ENCODE measurements at places on chromosomes 5 and 9.

GRCh38 chr9:109904666-109905065 is 124.7 kb downstream of the PALM2AKAP2 start:
- DNase-seq: no peak

DNA sequence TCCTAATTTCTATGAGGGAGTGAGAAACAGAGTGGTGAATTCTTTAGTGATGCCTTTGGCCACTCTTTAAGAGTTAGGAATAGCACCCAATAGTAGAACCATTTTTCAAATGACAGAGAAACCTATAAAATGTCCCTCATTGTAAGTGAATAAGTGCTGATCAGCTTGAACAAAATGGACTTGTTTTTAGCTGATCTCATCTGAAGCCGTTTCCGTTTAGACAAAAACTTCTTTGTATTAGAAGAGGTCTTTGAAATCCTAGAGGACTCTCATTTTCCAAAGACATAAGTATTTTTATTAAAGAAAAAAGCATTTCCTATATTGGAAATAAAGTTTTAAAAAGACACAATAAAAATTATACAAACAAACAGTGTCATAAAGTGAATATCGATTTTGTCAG is 273.9 kb downstream of the ARHGEF28 start:
- DNase-seq: no peak

DNA sequence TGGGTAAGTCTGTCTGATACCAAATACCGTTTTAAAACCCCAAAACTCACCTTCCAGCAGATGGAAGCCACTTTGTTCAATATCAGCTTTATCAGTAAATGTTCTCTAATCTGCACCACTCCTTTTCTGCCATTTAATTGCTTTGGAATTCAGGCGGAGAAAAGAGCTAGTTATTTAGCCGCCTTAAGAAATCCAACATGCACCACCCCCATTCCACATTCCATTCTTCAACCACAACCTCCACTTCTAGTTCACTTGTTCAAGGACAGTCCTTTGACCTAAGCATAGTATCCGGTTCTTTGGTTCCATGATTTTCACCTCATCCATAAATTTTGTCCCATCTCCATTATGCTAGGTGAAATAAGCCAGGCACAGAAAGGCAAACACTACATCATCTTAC is 240.1 kb downstream of the DNAH5 start:
- no peak for DNase-seq

- DNase-seq: no peak
Measured at GRCh38 chr5:22754155-22754554, 99.0 kb downstream of the CDH12 start.

GRCh38 chr5:59038798-59039295 is 456.0 kb downstream of the RAB3C start:
- no peak for DNase-seq

- DNase-seq: no peak
Measured at GRCh38 chr5:133930061-133930812, 38.2 kb downstream of the C5orf15 start.

DNA sequence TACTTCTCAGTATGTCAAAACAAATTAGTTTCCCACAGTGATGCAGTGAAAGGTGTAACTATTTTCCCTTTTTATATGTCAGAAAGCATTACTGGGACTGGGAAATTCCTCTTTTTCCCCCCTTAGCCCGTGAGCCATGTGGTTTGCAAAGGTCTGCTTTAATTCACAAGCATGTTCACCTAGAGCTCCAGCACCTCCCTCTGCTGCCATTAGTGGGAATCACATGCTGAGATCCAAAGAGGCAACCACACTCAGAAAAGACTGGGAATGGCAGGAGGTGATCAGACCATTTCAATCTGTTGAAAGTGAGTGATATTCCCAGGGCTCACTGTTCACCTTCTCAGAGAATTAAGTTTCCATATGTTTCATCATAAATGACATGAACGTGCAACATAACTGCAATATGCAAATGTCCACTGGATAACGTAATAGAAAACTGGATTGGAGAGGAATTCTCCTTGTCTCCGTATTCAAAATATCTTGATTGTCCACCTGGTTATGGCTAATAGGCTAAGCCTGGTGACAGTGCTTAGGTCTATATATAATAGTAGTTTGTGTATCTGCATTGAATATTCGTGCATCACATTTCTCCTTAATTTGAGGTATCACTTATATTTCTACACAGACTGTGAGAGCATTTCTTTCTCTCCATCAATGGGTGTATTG is 703.5 kb upstream of the WWC1 start:
- no peak for DNase-seq

GRCh38 chr5:83947763-83948162 is 227.1 kb upstream of the HAPLN1 start:
- DNase-seq: no peak

GRCh38 chr5:146082798-146083197 is 22.6 kb downstream of the PLAC8L1 start:
- DNase-seq: no peak

GRCh38 chr5:87452837-87453236 is 40.1 kb upstream of the CCNH start:
- no peak for DNase-seq

DNA sequence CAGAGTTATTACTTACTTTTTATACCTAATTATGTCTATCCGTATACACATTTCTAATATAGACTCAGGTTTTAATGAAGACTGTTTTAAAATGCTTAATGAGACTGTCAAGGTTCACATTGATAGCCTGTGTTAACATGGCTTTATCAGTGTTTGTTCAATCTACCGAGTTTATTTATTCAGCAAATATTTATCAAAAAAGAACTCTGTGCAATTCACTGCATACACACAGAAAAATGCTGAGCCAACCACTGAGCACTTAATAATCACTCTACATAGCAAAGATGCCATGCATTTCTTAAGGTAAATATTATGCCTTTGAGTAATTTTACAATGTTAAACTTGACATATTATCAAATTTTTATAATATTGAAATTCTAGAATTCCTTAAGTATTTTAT is 428.2 kb downstream of the ANXA1 start:
- no peak for DNase-seq

GRCh38 chr5:33180900-33181299 is 259.9 kb upstream of the TARS1 start:
- DNase-seq: no peak

DNA sequence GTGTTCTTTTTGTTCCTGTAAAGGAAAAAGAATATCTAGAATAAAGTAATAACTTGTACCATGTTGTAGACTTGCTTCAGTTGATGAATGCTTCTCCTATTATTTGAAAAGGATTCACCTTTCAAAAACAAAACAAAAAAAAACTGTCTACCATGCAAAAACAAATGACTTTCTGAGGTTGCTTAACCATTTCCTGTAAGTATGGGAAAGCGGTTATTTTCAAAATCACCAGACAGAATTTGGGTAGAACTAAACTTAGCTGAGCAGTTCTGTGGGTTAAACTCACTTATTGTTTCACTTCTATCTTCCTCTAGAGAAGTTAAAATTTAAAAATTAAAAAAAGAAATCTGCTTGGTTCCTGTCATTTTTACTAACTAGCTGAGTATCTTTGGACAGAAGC is 25.2 kb downstream of the LNPEP start:
- DNase-seq: no peak

DNA sequence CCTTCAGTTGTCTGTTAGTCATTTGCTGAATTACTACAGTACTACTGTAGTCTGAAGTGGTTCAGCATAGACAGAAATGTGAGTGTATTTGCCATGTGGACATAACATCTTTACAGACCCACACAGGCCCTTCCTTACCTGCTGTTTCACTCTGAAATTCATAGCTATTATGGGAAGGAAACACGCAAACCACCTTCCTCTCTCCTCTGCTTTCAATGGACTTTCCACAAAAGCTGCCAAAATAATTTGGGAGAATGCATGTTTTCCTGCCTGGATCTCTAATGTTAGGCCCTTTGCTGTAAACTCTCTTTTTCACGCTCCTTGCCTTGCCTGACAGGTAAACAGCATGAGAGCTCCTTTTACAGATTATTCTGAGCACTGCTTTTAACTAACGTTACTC is 294.0 kb downstream of the GLIS3 start:
- DNase-seq: no peak

GRCh38 chr9:131554087-131554842 is 8.9 kb downstream of the PRRT1B start:
- no peak for DNase-seq

DNA sequence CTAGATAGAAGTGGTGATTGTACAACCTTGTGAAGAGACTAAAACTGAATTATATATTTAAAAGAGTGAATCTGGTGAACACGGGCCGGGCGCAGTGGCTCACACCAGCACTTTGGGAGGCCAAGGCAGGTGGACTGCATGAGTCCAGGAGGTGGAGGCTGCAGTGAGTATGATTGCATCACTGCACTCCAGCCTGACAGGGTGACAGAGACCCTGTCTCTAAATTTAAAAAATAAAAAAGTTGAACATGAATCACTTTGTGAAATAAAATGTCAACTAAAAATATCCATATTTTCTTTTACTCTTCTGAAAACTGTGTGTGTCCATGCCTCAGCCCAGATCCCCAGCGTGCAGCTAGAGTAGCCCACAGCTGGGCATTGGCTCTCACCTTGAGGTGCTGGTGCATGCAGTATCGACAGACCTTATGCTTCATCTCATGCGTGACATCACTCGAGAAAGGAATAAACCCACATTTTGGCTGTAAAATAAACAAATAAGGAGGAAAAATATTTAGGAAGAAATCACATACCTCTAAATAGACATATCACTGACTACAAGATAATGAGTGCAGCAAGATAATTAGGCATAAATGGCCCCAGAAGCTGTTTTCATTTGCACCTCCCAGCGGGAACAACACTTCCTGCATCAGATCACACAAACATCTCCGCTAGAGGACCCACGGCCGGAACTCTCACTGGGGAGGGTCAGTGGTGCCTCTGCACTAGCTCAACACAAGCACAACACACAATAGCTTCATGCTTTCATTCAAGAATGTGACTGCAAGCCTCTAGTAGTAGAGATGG is 22.1 kb downstream of the IPPK start:
- DNase-seq: no peak

DNA sequence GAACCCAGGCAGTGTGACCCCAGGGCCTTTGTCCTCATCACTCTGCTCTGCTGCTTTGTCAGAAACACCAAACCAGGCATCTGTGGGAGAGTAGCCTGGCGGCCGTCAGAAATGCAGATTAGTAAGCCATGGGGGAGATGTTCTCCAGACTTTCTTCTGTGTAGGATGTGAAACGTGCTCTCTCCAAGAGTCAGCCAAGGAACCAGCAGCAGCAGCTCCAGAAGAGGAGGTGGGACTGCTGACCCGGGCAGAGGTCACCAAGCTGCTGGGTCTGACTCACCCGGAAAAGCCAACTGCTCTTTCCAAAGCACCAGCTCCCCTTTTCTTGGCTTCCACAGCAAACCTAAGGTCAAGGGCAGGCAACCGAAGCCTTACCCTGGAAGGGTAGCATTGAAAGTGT is 14.4 kb upstream of the ABLIM3 start:
- DNase-seq: no peak

GRCh38 chr9:89194421-89195130 is 16.0 kb upstream of the SHC3 start:
- no peak for DNase-seq

GRCh38 chr9:16154521-16155078 is 601.8 kb downstream of the CCDC171 start:
- no peak for DNase-seq

- no peak for DNase-seq
Measured at GRCh38 chr5:53055365-53055764, 54.2 kb downstream of the MOCS2 start.

- no peak for DNase-seq
Measured at GRCh38 chr5:142780871-142781270, 10.7 kb downstream of the ARHGAP26 start.

All from activated CD4-positive, CD25-positive, alpha-beta regulatory T cell (primary cell).